ENCODE measurements at places on chromosomes 2 and 18.

DNA sequence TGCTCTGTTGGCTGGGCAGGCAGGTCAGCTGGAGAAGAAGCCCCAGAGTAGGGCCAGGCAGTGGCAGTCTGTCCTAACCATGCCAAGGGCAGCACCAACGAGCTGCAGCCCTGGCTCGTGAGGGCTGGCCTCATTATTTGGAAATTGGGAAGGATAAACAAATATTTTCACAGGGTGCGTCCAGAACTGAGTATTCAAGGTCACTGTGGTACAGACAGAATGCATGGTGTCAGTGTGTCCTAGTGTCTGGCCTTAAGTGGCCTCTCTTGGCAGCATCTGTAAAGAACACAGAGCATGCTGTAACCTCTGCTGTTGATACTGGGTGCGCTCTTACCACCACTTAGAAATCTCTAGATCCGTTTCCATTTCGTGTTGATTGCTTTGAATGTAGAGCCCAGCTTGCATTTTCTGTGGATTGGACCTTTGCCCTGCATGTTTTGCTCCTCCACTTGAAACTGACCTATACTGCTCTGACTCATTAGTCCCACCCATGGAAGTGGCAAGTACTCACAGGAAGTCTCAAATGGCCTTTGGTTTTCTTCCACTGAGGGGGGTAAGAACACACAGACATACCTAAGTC, 88.2 kb downstream of the GREB1L start:
- DNase-seq: no peak

GRCh38 chr2:176135035-176135440, 5.5 kb downstream of the HOXD8 start:
- no peak for DNase-seq

DNA sequence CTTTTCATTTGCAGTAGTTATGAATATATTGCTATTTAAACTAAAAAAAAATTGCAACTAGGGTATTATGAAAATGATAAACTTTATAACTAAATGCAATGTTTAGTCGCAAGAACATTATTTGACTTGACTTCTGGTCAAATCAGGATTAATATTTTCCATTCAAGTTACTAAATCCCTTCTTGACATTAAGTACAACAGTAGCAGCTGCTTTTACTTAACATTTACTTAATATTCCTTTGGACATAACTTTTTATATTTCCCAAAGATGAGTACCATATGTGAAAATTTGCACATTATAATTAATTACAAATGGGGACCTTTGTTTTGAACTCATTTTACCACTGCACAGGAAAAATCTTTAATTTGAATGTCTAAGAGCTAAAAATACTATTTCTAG, 74.0 kb downstream of the PMS1 start:
- no peak for DNase-seq

GRCh38 chr2:71526141-71526540, 72.8 kb downstream of the DYSF start:
- DNase-seq: no peak

DNA sequence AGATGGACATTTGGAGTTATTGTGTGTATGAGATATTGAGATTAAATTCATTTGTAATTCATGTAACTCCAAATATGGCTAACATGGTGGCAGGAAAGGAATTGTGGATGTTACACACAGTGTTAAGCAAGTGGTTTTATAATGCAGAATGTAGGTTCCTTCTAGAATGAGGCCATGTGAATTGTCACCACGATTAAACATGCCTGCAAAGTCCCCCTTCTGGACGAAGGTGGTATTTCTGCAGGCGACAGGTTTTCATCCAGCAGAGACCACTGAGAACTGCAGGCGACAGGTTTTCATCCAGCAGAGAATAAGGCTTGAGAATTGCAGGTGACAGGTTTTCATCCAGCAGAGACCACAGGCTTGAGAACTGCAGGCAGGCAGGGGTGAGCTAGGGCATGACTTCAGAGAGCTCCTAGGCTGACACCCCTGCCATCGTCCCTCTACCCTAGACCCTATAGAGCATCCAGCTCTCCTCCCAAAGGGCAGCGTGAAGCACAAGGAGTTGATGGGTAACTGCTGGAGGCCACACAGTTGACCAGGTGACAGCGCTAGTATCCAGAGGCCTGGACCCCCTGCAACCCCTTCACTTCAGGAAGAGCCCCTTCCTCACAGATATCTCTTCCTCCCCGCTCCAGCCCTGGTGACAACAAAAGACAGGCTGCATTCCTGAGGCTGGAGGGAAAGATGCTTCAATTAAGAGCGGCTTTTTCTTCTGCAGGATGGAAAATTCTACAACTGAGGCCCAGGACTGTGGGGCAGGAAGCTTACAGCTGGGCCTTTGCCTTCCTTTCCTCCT, 175.8 kb downstream of the LOXHD1 start:
- DNase-seq: peak; percentile 56

DNA sequence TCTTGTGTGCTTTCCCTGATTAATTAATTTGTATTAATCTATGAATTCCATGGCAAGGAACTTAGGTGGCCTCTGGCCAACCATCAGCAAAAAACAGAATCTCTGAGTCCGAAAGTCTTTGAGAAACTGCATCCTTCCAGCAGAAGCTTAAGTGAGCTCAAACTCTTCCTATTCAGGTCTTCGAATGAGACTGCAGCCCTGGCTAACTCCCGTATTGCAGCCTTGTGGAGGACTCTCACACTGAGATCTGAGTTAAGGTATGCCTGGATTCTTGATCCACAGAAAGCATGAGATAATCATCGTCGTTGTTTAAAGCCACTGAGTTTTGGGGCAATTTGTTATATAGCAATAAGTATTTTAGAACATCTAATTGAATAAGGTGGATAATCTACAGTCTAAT, 1143.9 kb upstream of the NXPH2 start:
- no peak for DNase-seq

- DNase-seq: no peak
Observed at GRCh38 chr2:37526323-37526722, 145.1 kb downstream of the CDC42EP3 start.

DNA sequence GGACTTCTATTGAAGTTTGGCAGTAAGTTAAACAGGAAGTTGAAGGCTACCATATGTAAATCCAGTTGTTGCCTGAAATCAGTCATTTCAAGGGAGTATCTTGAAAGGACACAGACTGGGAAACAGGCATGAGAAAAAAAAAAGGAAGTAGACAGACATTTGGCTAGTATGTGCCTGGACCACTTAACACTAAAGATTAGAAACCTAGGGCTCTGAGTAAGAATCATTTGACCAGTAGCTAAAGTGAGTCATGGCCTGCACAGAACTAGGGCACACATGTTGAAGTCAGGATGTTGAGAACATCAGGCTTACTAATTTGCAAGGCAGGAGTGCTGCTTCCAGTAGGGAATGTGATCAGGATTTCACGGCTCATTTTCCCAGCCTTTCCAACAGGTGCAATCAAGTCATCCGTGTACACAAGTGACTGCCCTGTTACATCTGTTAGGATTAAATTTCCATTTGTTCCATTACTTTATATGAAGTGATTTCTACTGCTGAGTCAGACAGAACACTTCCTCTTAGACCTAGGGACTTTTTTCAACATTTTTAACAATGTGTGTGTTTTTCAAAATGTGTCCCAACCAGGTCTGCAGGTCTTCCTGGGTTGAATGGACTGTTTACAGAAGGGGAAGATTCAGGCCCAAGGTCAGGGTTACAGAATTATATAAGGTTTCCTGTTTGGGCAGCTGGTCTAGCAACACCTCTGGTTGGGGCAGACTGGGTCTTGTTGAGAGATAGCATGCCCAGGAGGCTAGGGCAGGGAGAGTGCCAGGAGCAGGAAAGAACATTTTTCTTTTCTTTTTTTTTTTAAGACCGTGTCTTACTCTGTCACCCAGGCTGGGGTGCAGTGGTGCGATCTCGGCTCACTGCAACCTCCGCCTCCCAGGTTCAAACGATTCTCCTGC, 145.6 kb downstream of the TGIF1 start:
- DNase-seq: no peak

GRCh38 chr2:3060049-3060448, 317.6 kb downstream of the EIPR1 start:
- no peak for DNase-seq

- DNase-seq: no peak
Observed at GRCh38 chr2:58973811-58974281, 732.7 kb upstream of the FANCL start.

DNA sequence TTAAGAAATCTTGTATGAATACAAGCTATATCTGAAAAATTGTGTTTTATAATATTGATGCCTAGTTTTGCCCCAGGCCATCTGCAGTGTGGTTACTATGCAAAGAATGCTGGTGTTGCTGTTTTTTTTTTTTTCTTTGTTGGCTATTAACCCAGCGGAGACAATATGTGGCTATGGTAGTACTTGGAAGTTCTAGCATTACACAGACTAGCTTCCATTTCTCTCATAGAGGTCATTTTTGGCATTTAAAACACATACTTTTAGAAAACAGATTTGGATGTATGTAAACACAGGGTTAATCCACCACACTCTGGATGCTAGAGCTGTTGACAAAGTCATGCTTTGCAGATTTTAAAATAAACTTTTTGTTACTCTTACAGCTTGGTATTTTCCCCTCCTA, 209.8 kb downstream of the NEDD4L start:
- no peak for DNase-seq

- DNase-seq: no peak
Observed at GRCh38 chr2:84884449-84884848, 3.6 kb upstream of the TRABD2A start.

GRCh38 chr18:3655254-3656050, 205.5 kb downstream of the TGIF1 start:
- no peak for DNase-seq

DNA sequence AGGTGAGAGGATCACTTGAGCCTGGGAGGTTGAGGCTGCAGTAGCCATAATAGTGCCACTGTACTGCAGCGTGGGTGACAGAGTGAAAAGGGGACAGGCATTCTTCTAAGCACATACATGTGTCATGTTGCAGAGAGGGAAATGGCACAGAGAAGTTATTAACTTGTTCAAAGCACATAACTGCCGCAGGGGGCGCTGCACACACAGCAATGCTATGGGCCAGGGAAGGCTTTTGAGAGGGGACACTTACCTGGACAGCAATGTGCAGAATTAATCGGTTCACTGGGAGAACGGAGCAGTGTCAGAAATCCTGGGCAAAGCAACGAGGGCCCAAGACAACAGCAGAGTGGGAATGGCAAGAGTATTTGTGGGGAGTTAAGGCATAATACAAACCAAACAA, 2.4 kb downstream of the SCYGR8 start:
- no peak for DNase-seq

- DNase-seq: no peak
Observed at GRCh38 chr2:174730698-174731018, 33.6 kb downstream of the CHRNA1 start.

DNA sequence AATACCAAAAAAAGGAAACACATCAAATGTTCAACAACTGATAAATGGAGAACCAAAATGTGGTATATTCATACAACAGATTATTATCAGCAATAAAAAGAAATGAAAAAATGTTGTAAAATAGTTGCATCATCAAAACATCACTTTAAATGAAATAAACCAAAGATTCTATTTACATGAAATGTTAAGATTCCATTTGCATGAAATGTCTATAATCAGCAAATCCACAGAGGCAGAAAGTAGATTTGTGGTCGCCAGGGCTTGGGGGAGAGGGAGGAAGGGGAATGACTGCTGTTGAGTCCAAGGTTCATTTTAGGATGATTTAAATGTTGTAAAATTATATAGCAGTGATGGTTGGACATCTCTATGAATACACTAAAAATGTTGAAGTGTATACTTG, 181.9 kb downstream of the RTP5 start:
- DNase-seq: no peak

GRCh38 chr18:33184958-33185357, 255.6 kb downstream of the CCDC178 start:
- DNase-seq: no peak

DNA sequence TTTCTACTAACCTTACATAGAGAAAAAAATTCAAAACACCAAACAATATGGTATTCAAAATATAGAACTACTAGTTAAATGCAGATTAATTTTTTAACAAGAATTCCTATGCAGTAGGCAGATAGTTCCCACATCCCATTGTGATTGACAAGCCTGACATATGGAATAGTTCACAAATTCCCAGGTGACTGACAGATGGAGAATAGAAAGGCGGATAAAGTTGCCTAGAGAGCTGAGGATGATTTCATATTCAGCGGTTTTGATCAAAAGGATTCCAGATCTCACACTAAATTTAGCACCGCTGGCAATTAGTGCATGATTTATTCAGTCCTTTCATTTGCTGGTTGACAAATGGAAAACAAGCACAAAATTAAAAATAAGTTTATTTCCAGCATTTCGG, 733.7 kb upstream of the POU3F3 start:
- DNase-seq: no peak

DNA sequence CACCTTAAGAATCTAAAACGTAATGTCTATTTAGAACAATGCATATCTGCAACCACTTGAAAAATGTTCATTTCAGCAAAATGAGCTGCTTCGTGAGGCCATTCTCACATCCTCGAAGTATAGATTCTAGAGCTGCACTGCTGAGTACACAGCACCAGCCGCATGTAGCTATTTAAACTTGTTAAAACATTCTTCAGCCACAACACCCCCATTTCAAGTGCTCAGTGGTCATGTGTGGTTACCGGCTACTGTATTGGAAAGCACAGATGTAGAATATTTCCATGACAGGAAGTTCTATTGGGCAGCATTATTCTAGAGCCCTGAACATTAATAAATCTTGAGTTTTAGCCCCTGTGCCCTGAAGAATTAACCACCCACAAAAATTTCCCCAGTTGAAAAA, 35.0 kb downstream of the SUMO1 start:
- DNase-seq: no peak

GRCh38 chr2:231379266-231380215, 16.0 kb upstream of the B3GNT7 start:
- no peak for DNase-seq

DNA sequence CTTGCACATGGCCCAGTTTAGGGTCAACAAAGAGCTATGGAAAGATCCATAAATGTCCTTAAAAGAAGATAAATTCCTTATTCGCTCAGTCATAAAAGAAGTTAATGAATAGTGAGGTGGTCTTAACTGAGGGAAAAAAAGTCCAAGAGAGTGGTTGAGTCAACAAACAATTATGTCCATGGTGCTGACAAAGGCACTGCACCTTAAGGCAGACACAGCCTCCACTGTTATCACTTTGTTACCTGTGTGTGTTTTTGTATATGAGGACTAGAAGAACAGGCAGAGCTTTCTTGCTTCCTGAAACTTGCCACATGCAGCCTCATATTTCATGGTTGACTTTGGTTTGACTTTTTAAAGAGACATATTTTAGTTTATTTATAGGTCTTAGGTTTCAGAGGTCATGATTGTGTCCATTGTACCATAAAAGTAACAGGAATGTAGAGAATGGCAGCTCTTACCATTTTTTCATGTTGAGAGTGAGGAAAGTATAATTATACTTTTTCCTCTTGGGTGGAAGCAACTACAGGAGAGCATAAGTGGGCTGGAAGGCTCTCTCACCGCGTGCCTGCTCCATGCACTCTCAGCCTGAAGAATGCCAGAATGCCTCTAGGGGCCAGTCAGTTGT, 93.6 kb downstream of the XRCC5 start:
- DNase-seq: no peak

DNA sequence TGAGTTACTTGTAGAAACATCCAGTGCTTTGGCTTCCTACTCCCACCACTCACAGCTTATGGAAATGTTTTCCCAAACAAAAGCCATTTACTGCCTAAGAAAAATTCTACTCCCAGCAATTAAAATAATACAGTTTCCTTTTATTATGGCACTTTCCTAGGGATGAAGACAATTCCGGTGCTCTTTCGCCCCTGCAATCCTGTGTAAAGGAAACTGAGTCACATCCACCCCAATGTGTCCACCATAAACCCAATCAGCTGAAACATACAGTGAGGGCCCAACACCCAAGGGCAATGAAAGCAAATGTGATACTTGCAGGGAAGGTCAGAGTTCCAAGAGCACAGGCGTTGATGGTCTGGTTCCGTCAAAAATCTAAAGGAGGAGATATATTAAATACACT, 62.0 kb upstream of the ST3GAL5 start:
- DNase-seq: no peak

GRCh38 chr2:20565623-20566236, 85.2 kb downstream of the HS1BP3 start:
- no peak for DNase-seq
